Activated T-cell treated with anti-CD3 and anti-CD28 coated beads for 4 hours (primary cell): ENCODE measurements at places on chromosomes 3 and 15.

DNA sequence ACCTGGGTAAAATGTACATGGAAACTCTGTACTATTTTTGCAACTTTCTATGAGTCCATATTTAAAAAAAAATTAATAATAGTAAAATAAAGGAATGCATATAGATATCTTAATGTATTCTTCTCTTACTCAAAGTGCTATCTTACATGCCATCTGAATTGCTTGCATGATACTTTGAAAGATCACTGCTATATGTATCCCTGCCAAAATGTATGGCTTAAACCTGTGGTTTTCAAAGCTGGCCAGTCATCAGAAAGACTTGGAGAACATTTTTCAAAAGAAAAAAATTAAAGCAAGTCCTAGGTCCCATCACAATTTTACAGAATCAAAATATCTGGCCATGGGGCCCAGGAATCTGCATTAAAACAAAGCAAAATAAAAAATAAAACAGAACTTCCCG is 262.1 kb downstream of the LPP start:
- no peak for DNase-seq

GRCh38 chr15:38994310-38994709 is 429.7 kb upstream of the RASGRP1 start:
- no peak for DNase-seq

GRCh38 chr3:63791974-63792373 is 27.1 kb upstream of the C3orf49 start:
- DNase-seq = no peak

GRCh38 chr3:153073636-153074035 is 88.4 kb upstream of the RAP2B start:
- no peak for DNase-seq

GRCh38 chr3:71907996-71908395 is 123.0 kb upstream of the PROK2 start:
- no peak for DNase-seq

DNA sequence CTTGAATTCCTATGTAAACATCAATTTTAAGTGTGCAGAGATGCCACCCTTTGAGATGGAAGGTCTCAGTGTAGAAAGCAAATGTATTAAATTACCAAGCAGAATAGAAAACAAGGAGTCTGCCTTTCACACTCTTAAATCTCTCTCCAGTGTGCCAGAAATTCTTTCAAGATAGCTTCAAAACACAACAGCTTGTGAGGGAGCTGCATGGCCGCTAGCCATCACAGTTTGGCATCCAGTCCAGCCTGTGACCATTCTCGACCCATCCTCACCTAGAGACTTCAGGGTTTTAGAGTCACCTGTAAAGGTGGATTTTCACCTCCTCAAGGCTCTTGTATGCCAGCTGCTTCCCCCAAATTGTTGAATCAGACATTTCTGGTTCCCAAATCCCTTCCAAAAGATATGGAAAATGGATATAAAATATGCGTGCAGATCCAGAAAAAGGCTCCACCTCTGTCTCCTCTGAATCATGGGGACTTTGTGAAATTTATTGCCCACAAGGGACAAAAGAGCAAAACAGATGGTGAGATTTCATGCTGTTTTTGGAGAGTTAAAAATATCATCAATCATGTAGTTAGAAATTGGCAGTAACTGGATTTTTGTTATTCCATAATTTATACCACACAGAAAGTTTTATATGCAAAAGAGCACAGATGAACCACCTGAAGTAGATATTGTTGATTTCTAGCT is 114.2 kb upstream of the THRB start:
- no peak for DNase-seq

- DNase-seq = no peak
Observed at GRCh38 chr3:64392001-64392400, 166.7 kb upstream of the PRICKLE2 start.

GRCh38 chr15:34724481-34724880 is 30.3 kb downstream of the GJD2 start:
- no peak for DNase-seq

DNA sequence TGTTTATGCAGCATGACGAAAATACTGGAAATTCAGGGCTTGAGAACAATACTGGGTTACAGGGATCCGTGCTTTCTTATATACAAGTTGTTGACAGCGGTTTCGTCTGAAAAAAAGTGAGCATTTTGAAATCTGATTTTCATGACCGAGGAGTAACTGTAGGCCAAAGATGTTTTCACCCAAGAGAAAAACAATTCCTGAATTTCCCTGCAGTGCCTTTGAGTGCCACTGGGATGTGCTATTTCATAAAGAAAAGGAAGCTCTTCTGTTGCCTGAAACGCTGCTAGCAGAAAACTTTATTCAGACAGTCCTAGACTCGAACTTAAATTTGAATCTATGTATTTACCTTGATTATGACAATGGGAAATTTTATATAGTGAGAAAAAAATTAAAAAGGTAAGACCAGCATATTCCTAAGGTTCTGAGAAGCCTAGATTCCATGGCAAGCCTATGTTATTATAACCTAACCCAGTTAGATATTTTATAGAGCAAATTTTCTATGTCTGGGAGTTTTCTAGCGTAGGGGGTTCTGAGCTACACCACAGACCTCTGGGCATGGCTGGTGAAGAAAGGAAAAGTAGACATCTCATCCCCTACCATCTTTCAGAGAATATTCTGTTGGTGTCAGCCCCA is 30.2 kb downstream of the KCNAB1 start:
- DNase-seq = peak; percentile 9

DNA sequence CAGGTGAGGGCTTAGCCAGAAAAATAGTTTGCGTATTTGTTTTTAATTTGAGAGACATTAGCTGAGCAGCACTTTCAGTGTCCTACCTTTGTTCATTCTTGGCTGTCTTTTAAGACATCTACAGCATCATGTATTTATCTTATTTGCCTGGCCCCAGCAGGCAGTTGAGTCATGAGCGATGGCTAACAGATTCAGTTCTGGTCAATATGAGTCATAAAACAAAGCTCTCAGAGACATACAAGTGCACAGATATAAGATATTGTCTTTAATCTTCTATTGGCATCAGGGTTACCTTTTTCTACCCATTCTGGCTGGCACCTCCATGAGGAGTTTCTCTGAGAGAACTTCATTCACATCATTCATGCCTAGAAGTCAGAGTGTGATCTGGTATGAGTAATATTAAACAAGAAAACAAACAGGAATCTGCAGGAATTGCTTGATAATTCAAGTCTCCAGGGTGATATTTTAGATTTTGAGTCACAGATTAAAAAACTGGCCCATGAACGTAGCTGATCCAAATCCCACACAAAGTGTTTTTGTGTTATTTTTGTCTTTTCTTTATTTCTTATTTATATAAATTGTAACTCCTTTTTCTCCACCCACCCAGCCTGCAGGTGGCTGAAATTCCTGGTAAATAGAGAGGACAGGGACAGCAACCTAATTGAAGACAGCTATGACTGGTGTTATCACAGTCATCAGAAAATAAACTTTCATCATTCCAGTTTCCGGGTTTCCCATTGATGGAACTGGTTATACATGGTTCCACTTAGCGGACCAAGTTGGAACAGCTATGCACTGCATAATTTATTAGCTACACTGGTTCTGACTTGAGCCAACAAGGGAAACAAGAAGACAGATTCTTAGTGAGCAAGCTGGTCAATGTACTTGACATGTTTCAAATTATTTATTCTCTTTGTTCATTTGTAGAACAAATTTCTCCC is 47.3 kb downstream of the PLSCR2 start:
- no peak for DNase-seq

DNA sequence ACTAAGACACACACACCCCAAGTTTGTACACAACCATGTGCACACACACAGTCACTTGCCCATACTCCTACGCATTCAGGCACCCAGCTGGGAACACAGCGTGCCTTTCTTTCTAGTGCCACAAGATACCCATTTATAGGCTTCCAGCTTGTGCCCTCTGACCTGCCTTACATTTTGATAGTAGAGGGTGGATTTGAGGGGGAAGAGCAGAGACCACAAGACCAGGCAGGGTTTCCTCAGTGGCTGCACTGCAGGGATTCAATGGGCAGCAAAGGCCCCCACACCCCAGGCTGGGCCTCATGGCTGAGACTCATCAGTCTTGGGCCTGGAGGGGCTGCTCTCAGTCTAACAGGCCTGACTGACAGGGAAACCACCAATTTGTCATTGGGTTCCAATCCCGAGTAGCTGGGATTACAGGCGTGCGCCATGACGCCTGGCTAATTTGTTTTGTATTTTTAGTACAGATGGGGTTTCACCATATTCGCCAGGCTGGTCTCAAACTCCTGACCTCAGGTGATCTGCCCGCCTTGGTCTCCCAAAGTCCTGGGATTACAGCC is 18.8 kb upstream of the ANKDD1A start:
- DNase-seq = no peak

DNA sequence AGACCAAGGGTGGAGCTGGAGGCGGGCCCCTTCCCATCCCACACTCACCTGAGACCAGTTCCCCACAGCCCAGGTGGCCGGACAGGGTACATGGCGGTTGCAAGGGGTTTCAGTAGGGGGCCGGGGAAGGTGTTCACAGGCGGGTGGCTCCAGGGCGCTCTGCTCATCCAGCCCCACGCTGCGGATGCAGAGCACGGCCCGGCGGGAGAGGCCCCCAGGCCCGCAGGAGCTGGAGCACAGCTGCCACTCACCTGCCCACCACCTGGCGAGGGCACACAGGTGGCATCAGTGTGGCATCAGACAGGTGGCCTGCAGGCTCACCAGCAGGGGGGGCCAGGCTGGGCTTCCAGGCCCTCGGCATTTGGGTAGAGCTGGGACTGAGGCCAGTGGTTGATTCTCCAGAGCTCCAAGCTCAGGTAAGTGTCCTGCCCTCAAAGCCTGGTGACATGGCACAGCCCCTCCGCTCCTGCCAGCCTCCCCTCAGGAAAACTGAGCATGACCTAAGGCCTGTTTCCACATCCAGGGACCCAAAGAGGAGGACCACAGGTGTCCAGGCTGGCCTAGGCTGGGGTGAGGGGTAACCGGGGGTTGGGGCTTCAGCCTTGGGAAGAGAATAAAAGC is 43.8 kb downstream of the ADAMTS7 start:
- DNase-seq = no peak

- no peak for DNase-seq
Observed at GRCh38 chr3:149454746-149455145, 19.8 kb upstream of the TM4SF4 start.

- no peak for DNase-seq
Observed at GRCh38 chr3:13037458-13038117, 35.6 kb downstream of the IQSEC1 start.

DNA sequence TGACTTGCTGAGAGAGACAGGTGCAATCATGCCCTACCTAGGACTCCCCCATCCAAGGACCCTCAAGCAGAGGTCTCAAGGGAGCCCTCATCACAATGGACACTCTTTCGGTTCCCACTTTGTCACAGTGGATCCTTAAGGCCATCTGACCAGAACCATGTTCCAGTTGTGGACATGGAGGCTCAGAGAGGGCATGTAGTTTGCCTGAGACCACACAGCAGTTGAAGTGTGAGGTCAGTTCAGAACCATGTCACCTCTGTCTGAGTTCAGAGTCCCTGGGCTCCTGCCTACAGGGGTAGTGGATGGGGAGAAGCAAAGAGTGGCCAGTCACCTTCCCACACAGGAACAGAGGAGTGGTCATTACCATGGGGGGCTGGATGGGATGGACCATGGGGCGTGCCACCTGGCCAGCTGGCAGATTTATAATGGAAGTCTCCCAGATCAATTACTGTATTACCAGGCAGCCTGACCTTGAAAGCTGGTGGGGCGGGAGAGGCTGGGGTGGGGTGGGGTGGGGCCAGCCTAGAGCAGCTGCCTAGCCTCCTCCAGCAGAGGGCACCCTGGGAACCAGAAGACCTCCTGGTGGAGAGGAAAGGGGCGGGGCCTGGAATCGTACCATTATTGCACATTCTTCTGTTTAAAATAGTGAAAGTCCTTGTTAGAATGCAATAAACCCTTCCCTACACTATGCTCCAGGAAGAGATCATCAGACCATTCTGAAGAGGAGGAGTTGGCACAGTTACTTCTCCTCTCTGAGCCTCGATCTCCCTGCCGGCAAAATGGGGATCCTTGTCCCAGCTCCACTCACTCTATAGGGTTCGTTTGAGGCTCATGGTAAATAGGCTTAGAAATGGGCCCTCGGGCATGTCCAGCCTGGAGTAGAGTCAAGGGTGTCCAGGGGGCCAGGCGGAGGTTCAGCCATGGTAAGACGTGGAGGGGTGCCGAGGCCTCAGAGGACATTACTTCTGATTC is 26.9 kb upstream of the LINGO1 start:
- no peak for DNase-seq

- no peak for DNase-seq
Observed at GRCh38 chr3:27322634-27323033, 46.5 kb downstream of the NEK10 start.

DNA sequence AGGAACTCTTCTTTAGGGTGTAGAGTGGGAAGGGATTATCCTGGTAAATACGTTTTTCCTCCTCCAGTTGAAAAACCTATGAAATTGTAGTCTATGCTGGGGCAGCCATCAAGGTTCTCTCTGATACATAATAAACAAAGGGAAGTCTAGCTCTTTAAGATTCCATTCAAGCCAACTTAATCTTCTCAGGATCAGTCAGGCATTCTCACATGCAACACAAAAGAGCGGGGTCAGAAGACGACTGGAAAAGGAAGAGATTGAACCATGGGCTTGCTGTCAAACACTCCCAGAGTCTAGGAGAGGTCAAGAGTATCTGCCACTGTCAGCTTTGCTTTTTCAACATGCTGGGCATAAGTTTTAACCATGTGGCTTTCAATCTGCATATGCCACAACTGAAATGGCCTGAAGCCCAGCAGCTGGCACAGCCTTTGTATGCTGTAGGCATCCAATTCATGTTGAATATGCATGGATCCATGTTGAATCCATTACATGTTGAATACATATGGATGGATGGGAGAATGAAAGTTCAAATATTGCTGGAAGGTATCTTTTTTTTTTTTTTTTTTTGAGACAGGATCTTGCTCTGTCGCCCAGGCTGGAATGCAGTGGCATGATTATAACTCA is 8.5 kb downstream of the TRAT1 start:
- DNase-seq = no peak

- no peak for DNase-seq
Observed at GRCh38 chr3:119145500-119146167, at the start of gene TEX55. Gene TEX55, plus strand, starts transcription at chr3:119146165. Its CDS starts 25 bp downstream, at chr3:119146190.

GRCh38 chr3:30986551-30986950 is 92.1 kb upstream of the GADL1 start:
- no peak for DNase-seq

DNA sequence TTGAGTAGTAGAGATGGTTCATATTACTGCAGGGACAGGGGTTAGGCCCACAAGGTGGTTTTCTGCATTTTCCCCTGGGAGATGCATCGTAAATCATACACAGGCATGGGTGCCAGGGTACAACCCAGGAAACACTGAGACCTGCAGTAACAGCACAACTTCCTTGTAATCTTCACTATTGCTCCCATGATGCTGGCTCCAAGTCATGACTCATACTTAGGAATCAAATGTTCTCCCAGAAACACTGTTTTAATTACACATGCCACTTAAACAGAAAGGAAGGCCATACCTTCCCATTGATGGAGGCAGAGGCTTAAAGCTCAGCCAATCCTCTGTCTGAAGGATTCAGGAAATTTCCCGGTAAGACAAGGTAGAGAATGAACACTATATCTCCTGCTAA is 106.5 kb downstream of the ERC2 start:
- no peak for DNase-seq

- no peak for DNase-seq
Observed at GRCh38 chr3:185024406-185024805, 128.5 kb downstream of the C3orf70 start.
